ENCODE measurements at places on chromosomes 2 and 18.

- DNase-seq, result no peak
These were observed 1.5 kb upstream of the PEX13 start for GRCh38 chr2:61015976-61016375.

GRCh38 chr18:8874872-8875271, 169.5 kb downstream of the MTCL1 start:
- DNase-seq, result no peak

DNA sequence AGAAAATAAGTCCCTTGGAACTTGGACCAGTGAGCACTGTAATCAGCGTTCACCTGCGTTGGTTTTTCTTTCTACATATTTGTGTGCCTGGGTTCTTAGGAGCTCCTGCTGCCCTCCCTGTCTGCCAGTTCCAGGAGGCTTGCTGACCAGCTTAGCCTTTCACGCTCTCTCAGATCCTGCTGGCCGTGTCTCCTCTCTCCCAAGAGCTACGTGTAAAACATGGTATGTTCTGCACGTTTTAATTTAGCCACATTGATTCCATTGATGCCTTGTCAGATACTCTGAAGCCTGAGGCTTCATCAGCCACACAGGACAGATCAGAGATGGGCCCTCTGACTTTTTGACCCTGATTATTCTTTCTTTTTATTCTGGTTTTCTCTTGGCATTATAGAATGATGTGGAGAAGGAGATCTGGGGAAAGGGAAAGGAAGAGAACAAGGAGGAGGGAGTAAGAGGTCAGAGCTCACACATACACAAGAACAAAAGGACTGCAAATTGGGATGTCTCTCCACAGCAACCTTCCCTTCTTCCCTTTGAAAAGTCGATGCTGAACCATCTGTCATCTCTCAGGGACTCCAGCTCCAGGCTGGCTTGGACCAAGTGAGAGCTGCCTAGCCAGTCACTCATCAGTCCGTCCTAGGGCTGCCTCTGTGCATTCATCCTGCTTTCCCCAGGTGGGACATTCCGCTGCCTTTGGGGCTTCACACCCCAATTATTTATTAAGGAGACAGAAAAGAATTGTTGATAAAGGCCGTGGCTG, 152.8 kb downstream of the PIK3C3 start:
- no peak for DNase-seq

DNA sequence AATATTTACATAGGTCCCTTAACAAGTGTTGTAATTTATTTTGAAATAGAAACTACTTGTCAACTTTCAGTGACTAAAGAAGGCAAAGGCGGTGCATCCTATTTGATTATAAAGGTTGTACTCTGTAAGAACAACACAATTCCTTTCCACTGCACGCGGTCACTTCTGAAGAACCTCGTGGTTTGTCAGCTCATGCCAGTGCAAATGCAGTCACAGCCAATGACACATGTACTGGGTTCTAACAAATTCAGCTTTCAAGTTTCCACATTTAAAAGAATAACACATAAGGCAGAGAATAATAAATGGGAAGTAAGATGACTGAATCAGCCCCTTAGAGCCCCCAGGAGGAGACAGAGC, 39.7 kb downstream of the CYB5A start:
- no peak for DNase-seq

- no peak for DNase-seq
These were observed 338.4 kb downstream of the ZNF804A start for GRCh38 chr2:184936761-184937160.

DNA sequence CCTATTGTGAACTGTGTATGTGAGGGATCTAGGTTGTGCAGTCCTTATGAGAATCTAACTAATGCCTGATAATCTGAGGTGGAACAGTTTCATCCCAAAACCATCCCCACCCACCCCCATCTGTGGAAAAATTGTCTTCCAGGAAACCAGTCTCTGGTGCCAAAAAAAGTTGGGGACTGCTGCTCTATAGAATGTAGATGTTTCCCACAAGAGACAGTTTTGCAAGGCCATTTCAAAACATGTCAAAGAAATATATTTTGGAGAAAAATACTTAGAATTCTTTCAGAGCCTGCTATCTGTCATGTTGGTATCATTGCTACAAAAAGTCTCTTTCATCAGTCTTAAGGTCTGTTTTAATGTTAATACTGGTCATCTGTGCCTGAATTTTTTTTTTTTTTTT, 4.1 kb upstream of the SLC39A10 start:
- DNase-seq, result no peak

DNA sequence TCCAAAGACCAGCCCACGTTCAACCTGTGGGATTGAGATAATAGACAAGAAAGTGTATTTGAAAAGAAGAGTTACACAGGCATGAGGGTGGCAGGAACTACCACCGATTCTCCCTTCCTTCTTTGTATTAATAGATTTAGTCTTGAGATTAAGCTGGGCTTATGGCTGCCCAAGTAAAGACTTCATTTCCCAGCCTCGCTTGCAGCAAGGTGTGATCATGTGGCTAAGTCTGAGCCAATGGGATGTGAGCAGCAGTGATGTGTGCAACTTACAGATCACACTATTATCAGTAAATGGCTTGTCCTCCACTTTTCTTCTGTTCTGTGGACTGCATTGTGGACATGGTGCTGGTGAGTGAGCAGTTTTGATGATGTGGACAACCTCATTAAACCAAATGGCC, 101.7 kb downstream of the POLR1A start:
- no peak for DNase-seq

GRCh38 chr2:181077128-181077709, 96.8 kb downstream of the UBE2E3 start:
- no peak for DNase-seq

DNA sequence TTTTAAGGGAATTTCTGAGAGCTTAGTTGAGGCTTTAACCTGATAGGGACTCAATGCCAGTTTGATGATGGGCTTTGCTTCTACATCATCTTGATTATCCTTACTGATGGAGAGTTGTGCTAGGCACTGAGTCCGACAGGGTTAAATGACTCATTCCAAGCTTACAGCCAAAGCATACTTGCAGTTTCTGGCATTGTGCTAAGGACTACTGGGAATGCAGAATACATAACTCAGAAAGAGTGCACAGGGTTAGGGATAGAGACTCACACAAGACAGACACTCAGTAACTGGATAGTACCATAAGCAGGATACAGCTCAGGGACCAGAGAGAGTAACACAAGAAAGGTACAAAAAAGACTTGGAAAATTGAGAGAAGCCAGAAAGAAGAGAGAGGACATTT, 94.1 kb upstream of the SLC14A2 start:
- no peak for DNase-seq

- peak; percentile 86 for DNase-seq
These were observed 48.1 kb downstream of the KCNE4 start for GRCh38 chr2:223100061-223100511.

- DNase-seq, result no peak
These were observed 48.1 kb downstream of the TSN start for GRCh38 chr2:121803503-121803902.

DNA sequence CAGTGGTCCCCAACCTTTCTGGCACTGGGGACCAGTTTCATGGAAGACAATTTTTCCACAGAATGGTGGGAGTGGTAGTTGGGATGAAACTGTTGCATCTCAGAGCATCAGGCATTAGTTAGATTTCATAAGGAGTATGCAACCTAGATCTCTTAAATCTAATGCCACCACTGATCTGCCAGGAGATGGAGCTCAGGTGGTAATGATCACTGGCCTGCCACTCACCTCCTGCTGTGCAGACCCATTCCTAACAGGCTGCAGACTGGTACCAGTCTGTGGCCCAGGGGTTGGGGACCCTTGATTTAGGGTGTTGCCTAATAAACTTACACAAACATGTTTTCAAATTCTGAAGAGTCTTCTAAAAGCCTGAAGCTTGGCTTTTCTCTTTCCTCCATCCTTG, 261.3 kb downstream of the CDH19 start:
- DNase-seq, result no peak

GRCh38 chr2:72765997-72766609, 59.7 kb downstream of the EXOC6B start:
- DNase-seq, result no peak

- DNase-seq, result no peak
These were observed 59.6 kb upstream of the ZFP36L2 start for GRCh38 chr2:43285987-43286386.

DNA sequence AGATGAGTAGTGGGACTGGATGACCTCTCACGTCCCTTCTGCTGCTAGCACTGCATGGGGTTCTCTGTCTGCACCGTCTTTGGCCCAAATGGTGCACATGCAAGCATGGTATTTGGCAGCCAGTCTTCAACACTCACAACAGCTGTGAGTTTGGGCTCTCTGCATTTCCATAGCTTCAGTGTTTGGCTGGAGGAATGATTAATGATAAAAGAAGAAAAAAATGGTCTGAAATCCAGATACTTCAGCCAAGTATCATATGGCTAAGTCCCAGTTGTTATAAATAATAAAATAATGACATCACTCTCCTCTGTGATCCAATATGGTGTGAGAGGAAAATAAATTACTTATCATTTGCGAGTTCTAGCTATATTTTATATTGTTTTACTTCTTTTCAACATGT, 173.3 kb downstream of the DCDC2C start:
- no peak for DNase-seq

- no peak for DNase-seq
These were observed 151.5 kb upstream of the PKDCC start for GRCh38 chr2:41896186-41896846.

DNA sequence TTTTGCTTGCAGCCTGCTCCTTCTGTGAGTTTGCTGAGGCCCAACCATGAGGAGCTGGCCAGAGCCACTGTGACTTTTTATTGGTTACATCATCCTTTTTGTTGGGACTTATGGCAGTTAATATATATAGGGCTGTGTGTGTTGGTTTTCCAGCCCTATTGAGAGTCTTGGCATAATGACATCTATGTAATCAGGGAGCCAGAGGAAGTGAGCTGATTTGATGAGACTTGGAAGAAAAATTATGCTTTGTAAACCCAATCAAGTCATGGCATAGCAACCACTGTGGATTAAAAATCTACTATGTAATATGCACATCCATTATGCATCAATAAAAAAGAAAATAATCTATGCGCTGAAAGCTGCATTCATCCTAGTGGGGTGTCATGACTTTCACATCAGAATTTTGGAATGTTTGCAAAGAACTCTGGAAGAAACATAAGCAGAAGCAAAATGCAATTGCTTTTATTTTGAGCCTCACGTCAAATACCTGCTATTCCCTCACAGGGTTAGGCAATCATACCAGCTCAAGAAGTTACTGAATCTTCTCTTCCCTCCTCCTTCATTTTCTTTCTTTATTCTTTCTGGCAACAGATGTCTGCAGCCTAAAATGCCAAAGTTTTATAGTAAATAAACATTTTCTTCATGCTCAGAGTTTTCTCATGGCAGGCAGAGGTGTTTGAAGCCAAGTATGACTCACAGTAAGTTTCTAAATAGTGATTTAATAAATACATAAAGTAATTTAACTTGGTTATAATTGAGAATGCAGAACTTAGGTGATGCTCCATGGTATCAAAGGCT, 308.5 kb downstream of the KCNS3 start:
- DNase-seq, result no peak

GRCh38 chr2:112603731-112604130, 19.3 kb downstream of the CHCHD5 start:
- DNase-seq, result no peak

DNA sequence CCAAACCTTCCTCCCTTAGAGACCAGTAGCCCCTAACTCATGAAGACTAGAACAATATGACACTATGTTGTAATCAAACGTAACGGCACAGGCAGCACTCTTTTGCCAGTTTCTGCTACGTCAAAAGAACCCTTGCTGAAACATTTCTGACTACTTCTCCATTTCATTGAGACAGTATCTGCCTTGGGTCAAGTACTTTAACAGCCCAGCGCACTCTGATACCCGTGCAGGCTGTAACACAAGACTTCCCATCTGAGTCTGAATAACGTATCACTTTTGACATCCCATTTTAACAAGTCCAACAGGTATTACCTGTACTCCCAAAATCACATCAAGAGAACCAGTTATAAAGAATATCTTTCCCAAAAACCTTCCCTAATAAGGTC, 38.4 kb downstream of the TBC1D8 start:
- no peak for DNase-seq

- no peak for DNase-seq
These were observed 69.3 kb downstream of the NRP2 start for GRCh38 chr2:205751569-205752031.

GRCh38 chr2:31317396-31317795, 83.4 kb downstream of the EHD3 start:
- DNase-seq, result no peak

GRCh38 chr2:206084870-206085741, 868 bp downstream of the INO80D start:
- peak; percentile 75 for DNase-seq

GRCh38 chr2:238308177-238308576, 12.1 kb upstream of the TRAF3IP1 start:
- no peak for DNase-seq

DNA sequence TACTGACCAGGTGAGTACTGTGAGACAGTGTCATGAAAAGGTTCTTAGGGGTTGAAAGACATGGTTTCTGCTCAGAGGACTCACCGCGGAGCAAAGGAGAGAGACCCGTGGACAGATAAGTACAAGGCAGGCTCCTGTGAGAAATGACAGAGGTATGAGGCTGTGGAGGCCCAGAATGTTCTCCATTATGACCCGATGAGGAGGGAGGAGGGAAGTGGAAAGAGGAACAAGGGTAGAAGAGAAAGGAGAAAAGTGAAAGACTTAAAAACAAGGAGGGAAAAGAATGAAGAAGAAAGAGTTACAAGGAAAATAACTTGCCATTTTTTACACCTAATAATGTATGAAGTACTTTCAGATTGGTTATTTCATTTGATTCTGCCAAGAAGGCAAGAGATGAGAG, 29.8 kb downstream of the MAPRE3 start:
- DNase-seq, result no peak

DNA sequence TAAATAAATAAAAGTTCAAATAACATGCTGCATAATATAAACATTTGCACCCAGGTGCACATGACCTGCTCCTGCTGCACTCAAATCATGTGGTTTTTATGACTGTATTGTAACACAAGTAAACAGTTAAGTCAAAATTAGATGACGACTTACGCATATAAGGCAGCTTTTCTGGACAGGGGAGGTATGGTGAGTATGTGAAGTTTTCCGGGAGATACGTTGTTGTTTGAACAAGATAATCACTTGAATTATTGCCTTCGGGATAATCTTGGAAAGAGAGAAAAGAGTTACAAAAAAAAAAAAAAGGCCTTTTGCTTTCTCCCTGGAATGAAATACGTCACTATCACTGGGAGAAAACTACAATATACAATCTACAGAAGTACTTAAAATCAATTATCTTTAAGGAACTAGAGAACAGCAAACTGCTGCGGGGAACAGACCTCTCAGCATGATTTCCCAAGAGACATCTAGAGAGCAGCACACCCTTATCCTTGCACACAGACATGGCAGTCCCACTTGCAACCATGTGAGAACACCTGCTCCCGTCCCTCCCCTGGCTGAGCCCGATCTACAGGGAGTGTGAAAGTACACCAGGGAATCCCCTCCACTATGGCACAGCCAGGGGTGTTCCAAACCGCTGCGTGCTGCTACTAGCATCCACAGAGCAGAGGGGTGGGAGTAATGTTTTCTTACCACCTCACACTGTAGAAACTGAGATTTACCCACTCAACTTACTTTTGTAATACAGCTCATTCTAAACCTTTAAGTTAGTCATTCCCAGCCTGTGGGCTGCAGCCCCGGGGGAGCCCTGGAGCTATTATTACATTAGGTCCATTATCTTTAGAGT, 26.3 kb downstream of the B4GALT6 start:
- no peak for DNase-seq

All from left forelimb (tissue), 1 donor.